Activated effector memory CD4-positive, alpha-beta T cell treated with Interleukin-2 at 50 U/mL for 16 hours (primary cell): ENCODE measurements at places on chromosomes 1 and 21.
A peak's percentile ranks its signal among the peaks of the same experiment; 100 is the strongest.

GRCh38 chr1:219945795-219946194 is 17.4 kb upstream of the SLC30A10 start:
- no peak for DNase-seq

GRCh38 chr1:4986306-4986705 is 331.9 kb downstream of the AJAP1 start:
- DNase-seq, result no peak

DNA sequence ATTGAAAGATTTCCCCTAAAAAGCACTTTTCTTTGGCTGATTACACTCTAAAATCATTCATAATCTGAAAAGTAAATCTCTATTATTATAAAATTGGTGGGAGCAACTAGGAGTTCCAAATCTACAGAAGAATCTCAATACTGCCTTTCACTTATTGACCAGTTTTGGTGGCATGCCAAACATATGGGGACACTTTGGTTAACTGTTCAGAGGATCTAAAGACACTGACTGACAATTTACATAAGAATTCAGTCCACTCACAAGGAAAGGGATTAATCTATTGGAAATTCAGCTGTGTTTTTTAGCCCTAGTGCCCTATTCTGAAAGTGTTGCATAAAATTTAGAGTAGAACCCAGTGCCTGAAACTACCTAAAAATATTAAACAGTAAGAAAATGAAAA is 113.6 kb downstream of the LRRC40 start:
- DNase-seq, result no peak

DNA sequence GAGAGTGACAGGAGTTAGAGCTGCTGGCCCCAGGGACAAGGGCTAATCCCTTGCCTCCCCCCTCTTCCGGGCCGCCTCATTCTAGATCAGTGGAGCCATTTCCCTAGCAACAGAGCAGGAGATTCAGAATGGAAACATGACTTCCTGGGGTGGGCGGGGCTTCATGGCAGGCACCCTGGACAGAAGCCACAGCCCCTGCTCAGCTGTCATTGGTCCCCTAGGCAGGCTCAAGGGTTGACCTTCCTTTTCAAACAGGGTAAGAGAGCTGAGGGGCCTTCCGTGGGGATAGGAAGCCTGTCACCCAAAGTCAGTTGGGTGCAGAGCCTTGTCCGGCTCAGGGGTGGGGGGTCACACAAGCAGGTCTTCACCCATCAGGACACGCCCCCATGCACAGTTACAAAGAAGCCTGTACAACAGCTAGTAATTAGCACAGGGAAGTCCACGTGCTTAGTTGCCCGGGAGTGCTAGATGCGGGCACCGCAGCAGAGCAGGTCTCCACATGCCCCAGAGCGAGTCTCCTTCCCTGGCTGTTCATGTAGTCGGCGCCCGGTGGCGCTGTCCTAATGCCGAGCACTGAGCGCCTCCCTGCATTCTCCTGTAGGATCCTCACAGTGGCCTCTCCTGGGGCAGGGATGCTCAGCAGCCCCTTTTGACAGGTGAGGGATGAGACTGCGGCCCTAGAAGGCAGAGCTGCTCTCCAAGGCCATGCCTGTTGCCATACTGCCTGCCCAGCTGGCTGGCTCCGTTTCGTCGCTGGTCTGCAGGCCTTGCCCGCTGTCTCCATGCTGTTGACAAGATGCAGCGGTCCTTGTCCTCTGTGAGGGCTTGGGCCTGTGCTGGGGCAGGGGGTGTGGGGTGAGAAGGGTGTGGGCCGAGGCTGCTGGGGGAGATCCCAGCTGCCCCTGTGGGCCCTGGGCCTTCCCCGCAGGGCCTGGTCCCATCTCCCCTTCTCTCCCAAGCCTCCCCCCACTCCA is 5.1 kb downstream of the TMEM201 start:
- no peak for DNase-seq

DNA sequence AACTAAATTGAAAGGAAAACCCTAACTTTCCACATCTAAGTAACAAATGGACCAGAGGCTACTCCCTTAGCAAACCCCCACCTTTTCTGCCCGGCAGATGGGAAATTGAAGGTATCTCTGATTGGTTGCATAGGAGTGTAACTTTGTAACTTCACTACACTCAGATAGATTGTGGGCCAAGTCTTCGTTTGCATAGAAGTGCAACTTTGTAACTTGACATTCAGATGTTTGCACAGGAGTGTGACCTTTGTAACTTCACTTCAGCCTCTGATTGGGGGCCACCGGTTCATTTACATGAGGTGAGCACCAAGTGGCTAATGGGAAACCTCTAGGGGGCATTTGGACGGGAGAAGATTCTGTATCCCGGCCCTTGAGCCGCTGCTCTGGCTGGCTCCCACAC is 59.4 kb downstream of the C1orf94 start:
- DNase-seq, result no peak

- DNase-seq, result no peak
Measured at GRCh38 chr1:3543076-3544039, 68.0 kb downstream of the MEGF6 start.

DNA sequence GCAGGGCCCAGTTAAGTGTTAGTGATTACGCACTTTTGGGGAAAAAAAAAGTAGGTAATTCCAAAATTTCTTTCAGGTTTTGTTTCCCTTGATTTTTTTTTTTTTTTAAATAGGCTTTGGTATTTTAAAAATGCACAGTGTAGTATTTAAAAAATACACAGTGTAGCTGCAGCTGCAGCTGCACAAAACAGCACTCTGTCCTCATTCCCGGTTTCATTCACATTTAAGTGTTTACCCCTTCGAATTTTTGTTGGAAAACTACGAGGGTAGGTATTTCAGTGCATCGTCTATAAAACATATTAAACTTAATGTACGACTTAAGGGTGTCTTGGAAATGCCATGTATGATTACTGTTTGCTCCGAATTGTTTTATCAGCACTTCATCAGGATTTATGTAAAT is 3.4 kb downstream of the NEK7 start:
- DNase-seq, result no peak

GRCh38 chr1:161766102-161766981 is at the start of gene ATF6:
Gene ATF6, plus strand, starts transcription at chr1:161766320. Its CDS starts 41 bp downstream, at chr1:161766361.
- peak; percentile 70 for DNase-seq

DNA sequence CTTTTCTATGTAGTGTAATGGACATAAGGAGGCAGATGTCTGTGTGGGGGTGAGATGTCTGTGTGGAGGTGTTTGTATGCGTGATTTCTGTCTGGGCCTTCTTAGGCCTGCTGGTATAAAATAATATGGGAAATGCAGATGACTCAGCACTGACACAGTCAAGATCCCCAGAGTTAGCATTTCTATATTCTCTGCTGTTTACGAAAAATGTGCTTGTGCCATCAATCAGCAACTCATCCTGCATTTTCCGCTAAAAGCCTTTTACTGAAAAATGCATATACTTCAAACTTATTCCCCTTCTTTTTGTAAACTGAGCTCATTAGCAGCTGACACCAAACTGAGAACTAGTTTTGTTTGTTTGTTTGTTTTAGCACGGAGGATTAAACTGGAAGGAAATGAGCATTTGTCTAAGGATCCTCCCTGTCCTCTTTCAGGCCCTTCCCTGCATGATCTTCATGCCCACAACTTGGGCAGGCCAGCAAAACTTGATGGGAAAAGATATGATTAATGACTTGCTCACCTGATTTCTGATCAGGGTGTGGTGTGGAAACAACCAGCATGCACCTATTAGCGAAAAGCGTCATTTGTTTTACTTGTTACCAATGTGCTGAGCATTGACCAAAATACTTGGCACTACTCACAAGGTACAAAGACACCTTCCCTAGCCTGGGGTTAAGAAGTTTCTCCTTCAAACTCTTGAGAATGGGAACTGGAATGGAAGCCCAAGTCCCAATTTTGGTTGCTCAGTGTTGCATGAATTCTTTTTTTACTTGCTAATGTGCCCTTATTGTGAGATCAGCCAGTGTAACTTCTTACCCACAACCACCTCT is 77.4 kb downstream of the NDUFS5 start:
- no peak for DNase-seq

DNA sequence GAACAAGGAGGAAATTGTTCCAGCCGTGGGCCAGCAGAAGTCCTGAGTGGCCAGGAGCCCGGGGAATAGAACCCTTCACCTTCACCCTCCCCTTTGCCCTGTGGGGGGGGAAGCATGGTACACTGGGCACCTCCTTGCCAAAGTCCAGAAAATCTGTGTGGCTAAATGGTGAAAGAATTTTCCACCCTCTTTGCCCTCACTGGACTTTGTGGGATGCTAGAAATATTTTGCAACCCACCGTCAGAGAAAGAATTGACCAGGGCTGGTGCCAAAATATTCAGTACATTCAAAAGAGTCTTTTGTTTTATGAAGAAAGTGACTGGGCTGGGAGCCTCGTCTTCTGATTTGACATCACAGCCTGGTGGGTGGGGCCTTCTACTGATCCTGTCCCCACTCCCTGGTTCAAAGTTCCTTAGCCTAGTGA is 14.6 kb downstream of the NFASC start:
- no peak for DNase-seq

GRCh38 chr1:77556045-77556444 is 126.4 kb downstream of the ZZZ3 start:
- DNase-seq, result no peak

GRCh38 chr1:231241750-231242149 is 738 bp downstream of the GNPAT start:
- peak; percentile 1 for DNase-seq

DNA sequence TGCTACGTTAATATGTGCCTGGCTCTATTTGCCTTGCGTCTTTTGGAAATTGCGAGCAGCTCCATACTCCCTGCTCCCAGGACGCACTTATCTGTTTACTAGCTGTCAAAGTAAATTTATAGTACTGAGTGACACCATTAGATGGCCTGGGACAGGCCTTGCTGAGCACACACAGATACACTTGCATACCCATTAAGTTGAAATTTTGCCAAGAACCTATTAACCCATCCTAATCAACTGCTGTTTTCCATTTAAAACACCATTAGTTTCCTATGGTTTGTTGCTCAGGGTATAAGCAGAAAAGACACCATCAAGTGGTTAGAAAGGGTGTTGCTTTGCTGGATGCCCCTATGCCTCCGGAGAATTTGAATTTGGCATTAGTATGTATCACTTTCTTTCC is 187.3 kb downstream of the SLC44A5 start:
- no peak for DNase-seq

- DNase-seq, result no peak
Measured at GRCh38 chr21:34517491-34518245, 5.7 kb upstream of the KCNE1 start.

GRCh38 chr1:153432874-153433681 is 16.8 kb downstream of the S100A7A start:
- no peak for DNase-seq

- DNase-seq, result no peak
Measured at GRCh38 chr1:153288634-153289275, 24.0 kb downstream of the PGLYRP3 start.

DNA sequence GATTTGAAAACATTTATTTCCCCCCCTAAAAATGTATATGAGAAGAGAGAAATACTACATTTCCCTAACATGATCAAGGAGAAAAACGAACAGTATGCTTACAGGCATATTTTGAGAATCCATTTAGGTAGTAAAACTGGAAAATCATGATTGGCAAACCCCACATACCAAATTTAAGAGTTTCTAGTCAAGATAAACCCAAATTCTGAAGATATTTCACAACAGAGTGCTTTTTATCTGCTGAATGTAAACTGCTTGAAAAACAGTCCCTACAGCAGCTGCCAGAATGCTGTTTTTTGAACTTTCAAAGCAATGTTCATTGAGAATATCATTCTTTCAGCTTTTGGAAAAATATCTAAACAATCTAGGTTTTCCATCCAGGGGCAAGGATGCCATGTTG is 31.0 kb downstream of the ASH1L start:
- no peak for DNase-seq

- no peak for DNase-seq
Measured at GRCh38 chr1:204927673-204928641, 57.3 kb downstream of the NFASC start.

- DNase-seq, result no peak
Measured at GRCh38 chr1:173422456-173422976, 54.6 kb upstream of the PRDX6 start.

DNA sequence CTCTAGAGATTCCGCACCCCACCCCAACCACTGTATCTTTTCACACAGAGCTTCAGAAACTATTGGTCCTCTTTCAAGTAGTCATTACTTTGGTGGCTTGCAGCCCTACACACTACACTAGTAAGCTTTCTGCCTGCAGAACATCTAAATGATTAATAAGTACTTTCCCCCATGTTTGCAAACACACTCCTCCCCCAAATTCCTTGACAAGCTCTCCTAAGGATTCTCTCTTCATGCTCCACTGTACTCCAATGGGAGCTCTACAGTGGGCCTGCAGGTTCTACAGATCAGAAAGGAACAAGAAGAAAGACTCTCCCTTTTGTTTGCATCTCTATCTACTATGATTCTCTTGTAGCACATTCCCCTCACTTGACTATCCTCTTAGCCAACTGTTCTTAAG is 16.3 kb upstream of the NUF2 start:
- no peak for DNase-seq

DNA sequence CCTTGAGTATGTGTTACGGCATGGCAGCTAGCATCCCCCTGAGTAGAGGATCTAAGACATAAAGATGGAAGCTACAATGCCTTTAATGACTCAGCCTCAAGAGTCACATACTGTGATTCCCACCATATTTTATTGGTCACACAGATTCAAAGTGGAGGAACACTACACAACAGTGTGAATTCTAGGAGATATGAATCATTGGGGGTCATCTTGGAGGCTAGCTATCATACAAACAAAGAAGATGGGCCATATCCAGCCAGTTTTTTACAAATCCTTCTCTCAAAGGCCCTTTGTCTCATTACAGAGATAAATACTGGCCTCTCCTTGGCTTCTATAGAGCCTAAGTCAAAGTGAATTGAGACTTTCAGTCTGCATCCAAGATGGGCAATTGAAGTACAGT is 177.0 kb downstream of the TBX15 start:
- no peak for DNase-seq

DNA sequence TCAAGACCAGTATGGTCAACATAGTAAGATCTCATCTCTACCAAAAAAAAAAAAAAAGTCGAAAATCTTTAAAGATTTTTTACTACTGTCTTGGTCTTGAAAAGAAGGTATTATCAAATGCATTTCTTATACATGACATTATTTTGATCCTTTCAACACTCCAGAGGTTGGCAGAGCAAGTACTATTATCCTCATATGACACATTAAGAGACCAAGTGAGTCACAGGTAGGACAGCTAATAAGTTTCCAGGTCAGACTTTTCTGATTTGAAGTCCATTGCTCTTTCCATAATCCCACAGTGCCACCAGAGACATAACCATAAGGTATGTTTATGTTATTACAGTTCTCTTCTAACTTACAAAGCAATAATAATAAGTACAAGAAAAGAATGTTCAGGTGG is 15.2 kb downstream of the DBT start:
- no peak for DNase-seq

- DNase-seq, result no peak
Measured at GRCh38 chr1:172941471-172941870, 109.3 kb downstream of the TNFSF18 start.

DNA sequence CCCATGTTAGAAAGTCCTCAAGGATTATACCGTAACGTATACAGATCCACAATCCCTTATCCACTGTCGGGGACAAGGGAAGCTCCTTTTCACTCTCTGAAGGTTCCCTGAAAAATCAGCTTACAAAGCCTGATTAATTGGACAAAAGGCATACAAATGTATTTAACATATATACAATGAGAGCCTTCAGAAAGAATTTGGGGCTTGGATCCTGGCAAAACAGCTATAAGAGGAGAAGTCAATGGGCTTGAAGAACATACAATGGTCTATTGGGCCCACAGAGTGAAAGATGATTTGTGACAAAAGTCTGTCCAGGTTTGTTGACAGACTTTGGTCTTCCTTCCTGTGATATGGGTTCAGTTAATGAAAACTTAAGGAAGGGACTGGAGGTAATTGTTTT is 10.7 kb downstream of the TACSTD2 start:
- no peak for DNase-seq
